ENCODE measurements at places on chromosomes 3 and 15.

DNA sequence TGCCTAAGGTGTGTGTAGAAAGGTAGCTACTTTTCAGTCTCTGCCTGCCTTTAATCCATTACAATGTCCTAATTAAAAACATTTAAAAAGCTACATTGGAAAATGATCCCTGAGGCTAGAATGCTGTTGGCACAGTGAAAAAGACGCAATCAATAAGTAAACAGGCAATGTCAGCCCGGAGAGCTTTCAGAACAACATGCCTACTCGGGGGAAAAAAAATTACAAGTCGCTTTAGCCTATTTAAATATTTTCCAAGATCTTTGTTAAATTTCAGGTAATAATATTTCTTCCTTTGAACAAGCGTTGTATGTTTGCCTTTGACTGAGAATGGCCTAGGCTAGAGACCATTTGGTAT lies 46.6 kb upstream of the CD47 start:
- DNase-seq = no peak

DNA sequence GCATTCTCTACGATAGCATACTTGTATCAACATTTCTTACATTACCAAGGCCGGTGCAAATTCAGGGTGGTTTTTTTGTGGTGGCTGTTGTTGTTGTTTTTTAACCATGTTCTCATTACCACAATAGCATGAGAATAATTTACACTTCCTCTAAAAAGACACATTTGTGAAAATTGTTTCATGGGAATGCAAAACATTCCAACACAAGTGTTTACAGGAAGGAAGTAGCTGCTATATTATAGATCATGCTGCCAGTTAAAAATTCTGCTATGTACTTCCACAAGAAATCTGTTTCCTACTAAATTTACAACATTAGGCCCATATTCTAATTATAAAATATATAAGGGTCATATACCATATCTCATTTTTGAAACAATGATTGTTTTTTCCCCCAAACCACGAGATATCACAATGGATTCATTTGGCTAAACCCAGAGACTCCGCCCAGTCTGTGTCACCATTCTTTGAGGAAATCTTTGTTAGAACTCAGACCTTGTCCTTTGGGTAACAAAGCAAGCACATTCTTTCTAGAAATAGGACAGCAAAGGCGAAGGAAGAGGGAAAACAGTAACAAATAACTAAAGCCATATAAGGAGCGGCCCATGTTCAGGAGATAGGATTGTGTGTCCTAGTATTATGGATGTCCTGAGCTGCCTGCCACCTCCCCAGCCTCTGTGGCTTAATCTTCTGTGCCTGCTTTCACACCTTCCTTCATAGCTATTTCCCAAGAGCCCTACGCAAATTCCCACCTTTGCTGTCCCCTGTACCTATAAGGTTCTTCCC lies 60.1 kb downstream of the UACA start:
- DNase-seq = peak; percentile 44

DNA sequence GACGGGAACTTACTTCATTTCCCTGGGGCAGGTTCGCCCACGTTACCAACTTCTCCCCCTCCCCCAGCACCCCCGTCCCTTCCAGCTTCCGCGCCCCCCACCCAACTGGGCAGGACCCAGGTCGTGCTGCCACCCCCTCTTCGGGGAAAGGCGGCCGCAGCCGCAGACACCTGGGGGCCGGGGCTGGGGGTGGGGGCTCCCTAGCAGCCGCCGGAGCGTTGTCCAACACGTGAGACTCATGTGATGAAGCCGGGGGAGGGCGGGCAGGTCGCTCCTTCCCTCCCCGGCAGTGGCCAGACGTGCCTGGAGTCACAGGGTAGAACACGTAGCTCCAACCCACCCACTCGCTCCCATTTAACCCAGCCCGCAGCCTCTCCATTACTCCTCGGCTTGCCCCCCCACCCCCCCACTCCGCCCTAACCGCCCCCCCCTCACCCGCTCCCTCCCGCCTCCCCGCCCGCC lies 240 bp upstream of the BHLHE40 start:
- DNase-seq = peak; percentile 98

DNA sequence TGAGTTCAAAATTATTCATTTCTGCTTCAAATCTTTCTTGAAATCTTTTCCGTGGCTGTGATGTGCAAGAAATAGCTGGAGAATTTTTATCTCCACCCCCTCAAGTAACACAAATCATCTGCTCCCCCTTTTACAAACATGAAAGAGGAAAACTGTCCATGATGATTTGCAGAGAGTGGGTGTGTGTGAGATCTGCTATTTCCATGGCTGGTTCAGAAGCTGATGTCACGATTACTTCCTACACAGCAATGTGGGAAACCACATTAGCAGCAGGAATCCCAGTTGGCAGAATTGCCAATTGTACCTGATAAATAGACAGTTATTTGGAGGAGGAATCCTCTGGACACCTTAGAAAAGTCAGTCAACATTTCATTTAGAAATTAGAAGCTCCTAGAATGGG lies 75.2 kb upstream of the GRM7 start:
- DNase-seq = no peak

GRCh38 chr3:128537091-128537703 lies 44.2 kb upstream of the GATA2 start:
- DNase-seq = no peak

DNA sequence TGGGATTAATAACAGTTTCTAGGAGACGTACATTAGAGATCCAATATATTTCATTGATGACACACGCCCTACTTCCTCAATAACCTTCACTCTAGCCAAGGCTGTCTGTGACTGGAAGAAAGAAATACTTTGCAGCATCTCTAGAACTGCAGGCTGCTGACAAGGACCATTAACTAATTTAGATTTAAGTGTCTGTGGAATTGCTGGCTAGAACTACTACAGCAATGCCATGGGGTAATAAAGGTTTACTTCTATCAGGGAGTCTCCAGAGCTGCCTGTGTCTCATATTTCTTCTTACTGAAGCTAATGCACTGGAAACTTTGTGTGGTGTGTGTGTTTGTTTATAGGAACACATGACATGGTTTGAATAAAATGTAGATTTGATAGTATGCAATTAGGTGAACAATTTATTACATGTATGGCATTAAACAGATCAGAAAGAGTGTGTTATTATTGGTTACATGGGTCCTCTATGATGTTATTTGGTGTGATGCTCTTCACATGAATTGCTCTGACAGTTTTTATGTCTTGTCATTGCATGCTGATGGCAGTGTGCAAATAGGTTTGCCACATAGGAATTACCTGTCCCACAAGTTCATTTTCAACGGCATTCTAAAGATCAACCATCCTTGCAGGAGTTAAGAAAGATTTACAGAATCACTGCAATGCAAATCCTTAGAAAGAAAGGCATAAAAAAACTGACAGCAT lies 916.2 kb upstream of the CADM2 start:
- no peak for DNase-seq

DNA sequence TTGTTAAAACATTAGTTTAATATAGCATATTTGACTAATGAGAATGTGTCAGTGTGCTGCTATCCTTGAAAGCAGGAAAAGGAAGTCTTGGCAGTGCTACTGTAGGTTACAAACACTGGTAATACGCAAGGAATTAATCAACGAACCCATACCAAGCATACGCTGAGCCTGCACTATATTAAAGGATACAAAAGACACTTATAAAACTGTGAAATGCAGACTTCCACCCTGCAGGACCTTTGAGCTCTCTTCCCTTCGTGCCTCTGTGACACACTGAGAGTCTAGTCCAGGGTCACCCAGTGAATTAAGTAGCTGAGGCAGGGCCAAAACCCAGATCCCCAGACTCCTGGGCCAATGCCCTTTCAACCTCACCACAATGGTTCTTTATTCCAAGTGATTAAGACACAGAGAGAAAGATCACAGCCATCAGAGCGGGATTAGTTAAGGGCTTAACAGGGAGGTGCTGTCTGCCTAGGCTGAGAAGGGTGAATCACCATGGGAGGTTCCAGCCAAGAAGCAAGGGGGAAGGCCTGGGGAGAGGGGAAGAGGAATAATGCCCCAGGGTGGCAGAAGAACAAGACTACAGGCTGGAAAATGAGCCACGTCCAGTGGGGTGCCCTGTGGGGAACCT lies 6.8 kb downstream of the ANXA2 start:
- peak; percentile 88 for DNase-seq
